Activated T-cell treated with anti-CD3 and anti-CD28 coated beads, Interleukin-2, amount 50 U/mL, for 4 hours (primary cell): ENCODE measurements at places on chromosomes 11 and 22. TPM values are rescaled to one million over a fixed set of nuclear protein-coding genes. Genes with fewer than 3 reads are reported as not detected.

Gene BAIAP2L2
- 0.32 TPM for total RNA-seq

Gene GTSE1
- total RNA-seq = 2.2 TPM

Gene SNX32
- total RNA-seq = 1.4 TPM

Gene C11orf87
- not detected for total RNA-seq

Gene DEPDC7
- 1.0 TPM for total RNA-seq

Gene RAB36
- total RNA-seq = 0.47 TPM

Gene UNC93B1
- 12.8 TPM for total RNA-seq

Gene CDC45
- 54.7 TPM for total RNA-seq

Gene GLYAT
- not detected for total RNA-seq

Gene NELL1
- not detected for total RNA-seq

Gene MAPK1
- total RNA-seq = 136 TPM

Gene ELF5
- not detected for total RNA-seq

Gene ZNF70
- total RNA-seq = 2.3 TPM

Gene OR51V1
- total RNA-seq = not detected

Gene CCDC87
- total RNA-seq = 0.08 TPM

Gene MFRP
- not detected for total RNA-seq

Gene SLC22A9
- not detected for total RNA-seq

Gene PAMR1
- not detected for total RNA-seq

Gene CASP12
- total RNA-seq = 0.23 TPM

Gene ACTN3
- total RNA-seq = not detected

Gene KCNQ1
- 2.3 TPM for total RNA-seq

Gene ARHGAP8
- 0.53 TPM for total RNA-seq

Gene SLC43A3
- total RNA-seq = 529 TPM

Gene THY1
- 0.52 TPM for total RNA-seq

Gene LMO1
- not detected for total RNA-seq

Gene EXPH5
- 0.71 TPM for total RNA-seq

Gene MRGPRX3
- not detected for total RNA-seq

Gene SHISA8
- total RNA-seq = 5.6 TPM

Gene MUC5B
- total RNA-seq = 1.1 TPM

Gene SLC37A2
- total RNA-seq = 0.13 TPM

Gene PNPLA5
- not detected for total RNA-seq

Gene CRY2
- total RNA-seq = 19.7 TPM

Gene KCNJ11
- 0.68 TPM for total RNA-seq

Gene NUP160
- 86.7 TPM for total RNA-seq

Gene NCR3LG1
- 4.2 TPM for total RNA-seq

Gene IFITM1
- 144 TPM for total RNA-seq

Gene CDC42BPG
- 0.18 TPM for total RNA-seq

Gene LRRC32
- 4.6 TPM for total RNA-seq

Gene KDM4E
- not detected for total RNA-seq

Gene FOSL1
- total RNA-seq = 76.9 TPM

Gene OR51B4
- not detected for total RNA-seq

Gene PPARA
- 7.0 TPM for total RNA-seq
